CD4-positive, alpha-beta memory T cell (primary cell): ENCODE measurements at places on chromosomes 2 and 18. TPM values are rescaled to one million over a fixed set of nuclear protein-coding genes. Genes with fewer than 3 reads are reported as not detected.

DSG4 gene
- not detected for total RNA-seq

SH2D6 gene
- 1.5 TPM for total RNA-seq

AGXT gene
- total RNA-seq: not detected

EFEMP1 gene
- total RNA-seq: not detected

CFAP221 gene
- not detected for total RNA-seq

MGAT5 gene
- 81.3 TPM for total RNA-seq

LMAN1 gene
- total RNA-seq: 55.7 TPM

ALK gene
- not detected for total RNA-seq

ID2 gene
- 50.8 TPM for total RNA-seq

SLC9A4 gene
- total RNA-seq: not detected

C2orf66 gene
- total RNA-seq: not detected

PUS10 gene
- total RNA-seq: 8.0 TPM

SPATA3 gene
- not detected for total RNA-seq

SLC30A3 gene
- not detected for total RNA-seq

OSR1 gene
- not detected for total RNA-seq

TLX2 gene
- 0.52 TPM for total RNA-seq

PROKR1 gene
- total RNA-seq: not detected

ERMN gene
- 3.5 TPM for total RNA-seq

NOSTRIN gene
- not detected for total RNA-seq

SFXN5 gene
- 6.5 TPM for total RNA-seq

NHEJ1 gene
- total RNA-seq: 14.1 TPM

GDF7 gene
- 0.19 TPM for total RNA-seq

TMEM247 gene
- not detected for total RNA-seq

STAMBP gene
- total RNA-seq: 37.3 TPM

TFPI gene
- not detected for total RNA-seq

PCARE gene
- not detected for total RNA-seq

ERFE gene
- total RNA-seq: not detected

YIPF4 gene
- 51.9 TPM for total RNA-seq

TRAPPC8 gene
- total RNA-seq: 66.3 TPM

TRABD2A gene
- 83.3 TPM for total RNA-seq

IL1RN gene
- total RNA-seq: 2.4 TPM
